NCI-H2171 (cell line): ENCODE measurements at places on chromosomes 2 and 18.

GRCh38 chr2:196590286-196590685 lies 49.2 kb upstream of the CCDC150 start:
- DNase-seq, result no peak

GRCh38 chr18:27942706-27943105 lies 234.2 kb downstream of the CDH2 start:
- no peak for DNase-seq

DNA sequence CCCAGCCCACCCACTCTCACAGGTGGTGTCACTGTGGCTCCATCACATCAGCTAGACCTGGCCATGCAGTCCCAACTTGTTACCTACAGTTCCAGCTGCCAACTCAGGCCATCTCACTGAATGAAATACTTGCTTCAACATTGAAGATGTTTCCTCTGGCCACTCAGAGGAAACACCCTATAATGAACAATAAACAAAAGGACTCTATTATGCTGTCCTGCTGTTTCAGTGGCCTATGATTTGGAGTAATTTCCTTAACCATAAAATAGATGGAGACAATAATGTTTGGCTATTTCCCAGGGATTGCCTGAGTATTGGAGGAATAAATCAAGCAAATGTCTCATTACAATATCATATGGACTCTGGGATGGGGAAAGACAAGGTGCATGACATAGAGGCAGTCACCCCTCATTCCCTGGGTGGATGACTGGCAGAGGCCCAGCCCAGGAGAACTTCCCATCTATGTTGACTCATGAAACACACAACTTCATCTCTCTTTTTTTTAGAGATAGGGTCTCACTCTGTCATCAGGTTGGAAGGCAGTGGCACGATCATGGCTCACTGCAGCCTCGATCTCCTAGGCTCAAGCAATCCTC lies 134.4 kb downstream of the TGIF1 start:
- DNase-seq, result no peak

GRCh38 chr2:7241041-7241745 lies 324.0 kb downstream of the RNF144A start:
- DNase-seq, result no peak

- DNase-seq, result no peak
These were observed 41.9 kb downstream of the EVA1A start for GRCh38 chr2:75518638-75519465.
